Dermis blood vessel endothelial cell (primary cell): ENCODE measurements at places on chromosomes 2 and 18. TPM values are rescaled to one million over a fixed set of nuclear protein-coding genes. Genes with fewer than 3 reads are reported as not detected.

AOX1 gene
- 2.4 and 2.6 TPM in 2 replicates for total RNA-seq

ELMOD3 gene
- total RNA-seq = 10.0 and 12.3 TPM in 2 replicates

CYP27C1 gene
- not detected in 2 replicates for total RNA-seq

GRCh38 chr2:54081574-54081973 lies 33.8 kb upstream of the ACYP2 start:
- no peak for DNase-seq

GRCh38 chr2:24076849-24077534 lies 866 bp upstream of the SF3B6 start:
- peak; percentile 28 for DNase-seq

DNA sequence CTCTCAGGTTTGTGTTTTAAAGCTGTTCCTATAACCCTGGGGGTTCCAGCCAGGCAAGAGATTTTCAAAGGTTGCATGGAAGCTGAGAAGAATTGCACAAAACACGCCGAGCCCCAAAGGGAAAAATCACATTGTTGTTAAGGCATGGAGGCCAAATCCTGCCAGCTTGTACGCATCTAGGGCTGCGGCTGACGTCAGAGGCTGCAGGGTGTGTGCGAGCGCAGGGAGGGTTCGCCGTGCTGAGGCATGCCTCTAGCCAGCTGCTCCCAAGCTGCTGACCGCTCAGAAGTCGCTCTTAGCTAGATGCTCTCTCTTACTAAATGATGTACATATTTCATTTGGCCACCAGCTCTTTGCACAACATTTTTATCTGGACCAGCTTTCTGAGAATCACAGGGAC lies 191.8 kb downstream of the LPIN1 start:
- no peak for DNase-seq

- no peak for DNase-seq
Measured at GRCh38 chr2:44172576-44172975, 3.9 kb downstream of the PPM1B start.

DNA sequence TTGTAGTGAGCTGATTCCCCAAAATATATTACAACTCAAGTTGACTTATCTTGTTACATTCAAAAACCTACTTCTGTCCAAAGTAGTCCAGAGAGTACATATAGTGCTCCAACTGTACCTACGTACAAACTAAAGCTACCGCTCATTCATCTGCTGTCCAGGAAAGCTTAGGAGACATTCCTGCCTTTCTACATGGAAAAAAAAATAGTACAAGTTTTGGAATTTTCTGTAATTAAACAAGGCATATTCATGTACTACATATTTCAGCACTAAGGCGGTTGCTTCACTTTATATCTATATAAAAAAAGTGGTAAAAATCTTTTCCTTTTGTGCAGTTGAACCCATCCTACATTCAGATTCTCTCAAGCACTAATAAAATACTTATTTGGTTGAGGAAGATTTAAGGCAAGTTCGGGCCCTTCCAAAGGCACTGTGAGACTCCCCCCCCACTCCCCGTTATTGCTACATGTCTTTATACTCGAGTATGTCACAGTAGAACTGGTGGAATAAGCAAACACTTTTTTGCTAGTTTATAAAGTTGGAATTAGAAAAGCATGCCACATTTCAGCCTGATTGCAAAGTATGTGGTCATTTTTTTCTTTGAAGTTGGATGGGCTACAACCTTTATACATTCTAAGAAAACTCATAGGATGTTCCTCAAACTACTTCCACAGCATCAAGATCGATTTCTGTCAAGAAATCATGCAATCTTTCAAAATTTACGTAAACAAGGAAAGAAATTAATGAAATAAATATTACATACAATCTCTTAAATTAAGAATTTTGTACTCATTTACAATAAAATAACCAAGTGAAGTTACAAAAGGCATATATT lies 3.7 kb downstream of the ZFP36L2 start:
- peak; percentile 33 for DNase-seq

DNA sequence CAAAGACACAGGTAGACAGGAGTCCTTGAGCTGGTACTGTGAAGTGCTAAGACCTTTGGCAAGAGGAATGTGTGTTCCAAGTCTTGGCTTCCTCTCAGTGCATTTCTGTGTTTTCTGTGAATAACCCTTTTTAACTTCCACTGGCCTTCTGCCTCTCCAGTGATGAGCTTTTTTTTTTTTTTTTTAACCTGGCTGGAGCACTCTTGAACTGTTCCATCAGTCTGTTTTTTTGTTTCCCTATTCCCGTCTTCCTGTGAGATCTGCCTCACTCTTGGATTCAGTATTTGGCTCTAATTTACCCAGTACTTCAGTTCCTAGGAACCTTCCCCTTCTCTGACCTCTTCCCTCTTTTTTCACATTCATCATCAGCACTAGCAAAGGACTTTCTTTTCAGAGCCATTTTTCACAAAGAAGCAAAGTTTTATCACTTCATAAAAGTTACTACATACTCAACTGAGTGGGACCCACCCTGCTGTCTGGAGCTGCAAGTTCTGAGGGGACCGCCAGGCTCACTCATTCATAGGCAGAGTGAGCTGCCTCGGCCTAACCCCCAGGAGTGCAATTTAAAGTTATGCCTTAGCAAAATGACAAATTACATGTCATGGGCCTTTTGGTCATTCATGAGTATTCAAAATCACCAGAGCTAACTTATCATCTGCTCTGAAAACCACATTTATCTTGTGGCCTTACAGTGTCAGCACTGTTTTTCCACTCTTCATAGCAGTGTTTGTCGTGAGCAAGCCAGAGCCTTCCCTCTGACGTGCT lies 126.9 kb upstream of the DAPL1 start:
- peak; percentile 19 for DNase-seq

- DNase-seq = no peak
Measured at GRCh38 chr18:30870466-30870865, 172.1 kb downstream of the DSC3 start.

GRCh38 chr2:113240915-113241911 lies 37.5 kb downstream of the PAX8 start:
- peak; percentile 92 for DNase-seq
